Activated naive CD4-positive, alpha-beta T cell treated with anti-CD3 and anti-CD28 coated beads, Interleukin-2, amount 50 U/mL, for 16 hours (primary cell): ENCODE measurements at places on chromosomes 3 and 15.

- no peak for DNase-seq
Measured at GRCh38 chr3:171558188-171558696, 98.0 kb upstream of the TNIK start.

DNA sequence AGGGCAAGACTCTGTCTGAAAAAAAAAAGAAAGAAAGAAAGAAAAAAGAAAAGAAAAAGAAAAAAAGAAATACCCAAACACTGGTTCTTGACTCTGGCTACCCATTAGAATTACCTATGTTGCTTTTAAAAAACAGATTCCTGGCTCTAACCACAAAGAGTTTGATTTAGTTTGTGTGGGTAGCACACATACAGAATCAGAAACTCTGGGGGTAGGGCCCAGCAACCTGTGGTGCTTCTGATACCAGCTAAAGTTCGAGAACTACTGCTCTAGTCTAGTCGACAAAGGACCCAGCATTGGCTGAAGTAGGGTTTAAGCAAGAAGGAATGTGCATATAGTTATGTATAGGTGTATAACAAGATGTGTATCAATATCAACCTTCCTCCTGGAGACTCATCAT, 392.7 kb downstream of the EFHB start:
- DNase-seq: no peak

- DNase-seq: no peak
Measured at GRCh38 chr3:100518244-100518643, 25.8 kb downstream of the TMEM45A start.

- no peak for DNase-seq
Measured at GRCh38 chr3:23041918-23042696, 161.0 kb upstream of the UBE2E2 start.

GRCh38 chr15:64642875-64643274, 132.5 kb downstream of the RBPMS2 start:
- DNase-seq: no peak

DNA sequence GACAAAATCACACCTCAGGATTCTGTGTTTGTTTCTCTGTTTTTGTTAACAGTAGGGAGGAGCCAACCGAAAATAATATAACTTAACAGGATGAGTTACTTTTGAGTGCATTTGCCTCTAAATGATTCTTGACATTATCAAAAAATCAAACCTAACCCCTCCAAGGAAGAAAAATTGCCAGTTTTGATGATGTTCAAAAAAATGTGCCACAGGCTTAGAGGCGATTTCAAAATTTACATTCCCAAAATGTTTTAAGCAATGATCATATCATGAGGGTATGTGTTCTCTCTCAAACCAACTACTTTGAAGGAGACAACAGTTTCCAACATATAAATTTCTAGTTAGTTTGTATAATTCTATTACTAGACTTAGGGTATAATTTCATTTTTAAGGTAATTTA, 6.7 kb downstream of the VGLL3 start:
- DNase-seq: no peak
